CD14-positive monocyte (primary cell): ENCODE measurements at places on chromosomes 3 and 15. TPM values are rescaled to one million over a fixed set of nuclear protein-coding genes. Genes with fewer than 3 reads are reported as not detected.

SSR3 gene
- polyA plus RNA-seq: 230 TPM

GRCh38 chr3:39156421-39156820 is 3.0 kb upstream of the CSRNP1 start:
- H3K4me1 ChIP-seq: peaks cover 15% of the 10 kb centered on the region
- H3K27ac ChIP-seq: no peak overlapping the region
- H3K36me3 ChIP-seq: no peaks in the 10 kb centered on the region

DNA sequence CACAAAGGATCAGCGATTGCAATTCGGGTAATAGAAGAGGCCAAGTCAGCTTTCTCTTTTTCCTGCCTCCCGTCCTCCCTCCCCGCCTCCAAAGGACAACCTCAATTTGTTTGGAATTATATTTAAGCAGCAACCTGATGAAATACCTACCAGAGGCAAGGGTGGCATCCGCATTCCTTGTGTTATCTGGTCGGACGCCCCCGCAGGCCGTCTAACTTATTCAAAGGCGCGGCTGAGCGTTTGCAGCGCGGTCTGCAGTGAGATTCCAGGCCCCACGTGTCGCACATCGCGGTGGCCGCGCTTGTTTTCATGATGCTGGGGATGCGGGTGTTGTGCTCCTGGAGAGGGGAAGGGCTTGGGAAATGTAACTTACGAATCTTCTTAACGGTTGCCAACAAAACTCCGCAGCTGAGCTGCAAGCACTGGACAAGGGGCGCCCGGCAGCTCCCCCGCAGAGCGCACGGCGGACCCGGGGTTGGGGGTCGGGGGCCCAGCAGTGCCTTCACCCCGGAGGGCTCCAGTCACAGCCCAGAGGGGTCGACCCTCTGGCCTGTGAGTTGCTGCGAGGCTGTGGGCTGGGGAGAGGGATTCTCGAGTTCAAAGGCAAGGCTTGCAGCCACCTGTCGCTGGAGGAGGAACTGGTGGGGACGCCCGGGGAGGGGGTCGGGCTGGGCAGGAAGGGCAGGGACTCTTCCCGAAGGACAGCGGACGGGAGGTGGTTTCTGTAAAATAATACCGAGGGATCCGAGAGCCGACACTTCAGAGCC is 20.5 kb upstream of the RGMA start:
- no peak overlapping the region for H3K4me3 ChIP-seq
- no peak for DNase-seq
- H3K27ac ChIP-seq: no peak overlapping the region
- H3K36me3 ChIP-seq: no peaks in the 10 kb centered on the region

DNA sequence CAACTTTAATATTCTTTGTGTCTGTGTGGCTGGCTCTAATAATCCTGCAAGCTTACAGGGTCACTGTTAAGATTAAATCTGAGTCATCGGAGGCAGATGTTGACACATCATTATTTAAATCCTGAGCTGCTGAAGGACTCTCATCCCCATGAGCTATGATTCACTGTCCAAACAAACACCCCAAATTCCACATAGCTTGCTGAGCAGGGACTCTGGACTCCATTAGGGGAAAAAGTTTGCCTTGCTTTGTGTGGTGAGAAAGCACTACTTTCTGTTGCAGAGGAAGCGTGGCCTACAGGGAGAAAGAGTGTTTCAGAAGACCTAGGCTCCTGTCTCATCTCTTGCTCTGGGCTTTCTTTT is 213.7 kb downstream of the PDCD6IP start:
- H3K4me1 ChIP-seq: peaks cover 11% of the 10 kb centered on the region
- no peak for DNase-seq
- H3K4me3 ChIP-seq: no peak overlapping the region
